ENCODE measurements at places on chromosomes 3 and 15.

- DNase-seq = no peak
Measured at GRCh38 chr15:73983211-73983727, 8.8 kb downstream of the STOML1 start.

DNA sequence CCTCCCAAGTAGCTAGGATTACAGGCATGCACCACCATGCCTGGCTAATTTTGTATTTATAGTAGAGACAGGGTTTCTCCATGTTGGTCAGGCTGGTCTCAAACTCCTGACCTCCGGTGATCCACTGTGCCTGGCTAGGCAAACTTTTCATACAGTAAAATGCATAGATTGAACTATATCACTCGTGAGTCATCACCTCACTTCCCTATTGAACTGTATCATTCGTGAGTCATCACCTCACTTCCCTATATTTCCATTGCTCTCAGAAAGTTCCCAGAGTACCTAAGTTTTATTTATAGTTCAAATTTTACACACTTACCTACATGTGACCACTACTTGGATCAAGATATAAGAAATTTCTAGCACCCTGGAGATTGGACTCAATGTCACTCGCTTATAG lies 73.6 kb upstream of the ACAD9 start:
- DNase-seq = no peak

GRCh38 chr15:90039996-90040395 lies 38.9 kb downstream of the ZNF710 start:
- DNase-seq = no peak

- no peak for DNase-seq
Measured at GRCh38 chr3:64975147-64975546, 287.3 kb upstream of the ADAMTS9 start.

DNA sequence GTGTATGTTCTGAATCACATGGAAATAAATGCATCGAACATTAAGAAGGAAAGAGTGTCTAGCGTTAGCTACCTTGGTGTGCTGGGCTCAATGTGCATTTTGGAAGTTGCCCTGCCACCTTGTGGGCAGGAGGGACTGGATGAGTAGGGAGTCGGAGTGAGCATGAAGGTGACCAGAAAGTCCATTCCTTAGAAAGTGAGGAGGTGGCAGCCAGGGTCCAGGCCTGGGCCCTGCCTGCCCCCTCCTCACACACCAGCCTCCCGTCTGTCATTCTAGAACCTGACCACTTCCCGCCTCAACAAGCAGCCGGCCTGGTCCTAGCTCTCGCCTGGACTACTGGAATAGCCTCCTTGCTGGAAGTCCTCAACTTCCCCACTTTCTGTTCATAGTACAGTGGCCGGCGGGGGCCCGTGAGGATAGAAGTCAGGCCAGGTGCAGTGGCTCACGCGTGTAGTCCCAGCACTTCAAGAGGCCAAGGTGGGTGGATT lies 10.2 kb upstream of the GATA2 start:
- no peak for DNase-seq

- no peak for DNase-seq
Measured at GRCh38 chr15:99850517-99850916, 117.3 kb upstream of the LYSMD4 start.

DNA sequence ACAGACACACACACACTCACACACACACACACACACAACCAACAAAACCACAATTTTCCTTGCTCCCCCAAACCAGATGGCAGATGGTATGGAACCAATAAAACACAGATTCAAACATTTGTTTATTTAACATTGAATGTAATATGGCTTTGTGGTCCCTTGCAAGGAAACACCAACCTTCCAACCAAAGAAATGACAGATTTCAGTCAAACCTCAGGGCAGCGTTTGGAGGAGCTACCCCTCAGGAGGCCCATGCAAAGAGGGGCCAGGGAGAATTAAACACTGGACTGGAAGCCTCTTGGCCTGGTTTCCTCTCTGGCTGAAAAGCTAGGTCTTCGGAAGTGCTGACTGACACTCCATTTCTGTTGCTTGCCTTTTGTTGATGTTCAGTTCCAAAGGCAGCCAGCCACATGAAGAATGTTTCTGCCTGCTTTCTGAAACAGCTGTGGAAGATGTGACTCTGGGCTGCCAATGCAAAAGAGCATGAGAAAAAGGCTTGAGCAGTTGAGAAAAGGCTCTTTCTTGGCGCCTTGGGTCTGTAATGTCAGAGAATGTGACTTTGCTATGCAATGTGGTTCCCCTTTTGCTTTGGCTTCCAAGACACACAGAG lies 296.1 kb downstream of the RPLP1 start:
- DNase-seq = no peak

GRCh38 chr3:23068016-23068728 lies 135.0 kb upstream of the UBE2E2 start:
- no peak for DNase-seq

GRCh38 chr15:74180881-74181602 lies 7.5 kb downstream of the ISLR start:
- no peak for DNase-seq

- no peak for DNase-seq
Measured at GRCh38 chr15:93196135-93196670, 107.2 kb upstream of the RGMA start.

DNA sequence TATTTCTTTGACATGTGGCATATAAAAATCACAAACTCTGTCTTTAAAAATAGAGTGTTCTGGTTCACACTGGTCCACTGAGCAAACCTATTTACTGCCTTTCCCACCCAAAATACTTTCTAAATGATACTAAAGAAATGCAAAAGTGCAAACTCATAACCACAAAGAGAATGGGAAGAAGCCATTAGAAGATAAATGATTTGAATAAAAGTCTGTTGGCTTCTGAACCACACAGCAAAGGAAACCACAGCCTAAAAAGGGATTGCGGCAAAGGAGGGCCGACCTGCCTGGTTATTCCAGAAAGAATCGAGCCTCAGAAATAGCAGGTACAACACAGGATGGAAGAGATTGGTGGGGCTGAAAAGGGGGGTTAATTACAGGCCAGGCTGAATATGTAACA lies 599.5 kb downstream of the FHIT start:
- DNase-seq = no peak

DNA sequence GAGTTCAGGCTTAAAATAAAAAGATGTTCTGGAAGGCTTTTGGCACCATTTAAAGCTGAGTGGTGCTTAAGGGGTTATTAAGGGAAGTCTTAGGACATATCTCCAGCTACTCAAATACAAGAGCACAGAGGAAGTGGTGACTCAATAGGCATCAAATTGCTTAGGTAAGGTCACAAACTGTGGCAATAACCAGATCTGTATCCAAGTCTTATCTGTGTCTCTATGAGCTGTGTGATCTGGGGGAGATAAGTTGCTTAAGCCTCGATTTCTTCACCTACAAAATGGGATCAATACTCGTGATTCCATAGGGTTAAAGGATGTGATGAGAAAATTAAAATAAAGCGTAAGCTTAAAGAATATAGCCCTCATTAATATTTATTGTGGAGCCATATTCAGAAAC lies 7.6 kb downstream of the HDC start:
- no peak for DNase-seq

- no peak for DNase-seq
Measured at GRCh38 chr3:16480861-16481545, 32.5 kb downstream of the RFTN1 start.

DNA sequence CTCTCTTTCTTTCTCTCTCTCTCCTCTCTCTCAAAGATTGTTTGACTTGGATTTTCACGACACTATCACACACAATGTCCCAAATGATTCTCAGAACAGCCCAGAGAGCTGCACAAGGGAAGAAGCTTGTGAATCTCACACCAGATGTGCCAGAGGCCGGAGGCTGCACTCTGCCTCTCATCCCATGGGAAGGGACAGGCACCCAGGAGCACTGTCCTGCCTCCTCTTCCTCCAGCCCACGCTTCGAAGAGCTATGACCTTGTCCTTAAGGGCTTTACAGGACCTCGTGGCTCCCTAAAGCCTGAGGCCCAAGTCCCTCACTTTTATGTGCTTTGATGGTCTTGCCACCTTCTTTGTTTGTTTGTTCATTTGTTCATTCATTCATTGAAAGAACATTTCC lies 267.6 kb downstream of the FAM43A start:
- DNase-seq = no peak

DNA sequence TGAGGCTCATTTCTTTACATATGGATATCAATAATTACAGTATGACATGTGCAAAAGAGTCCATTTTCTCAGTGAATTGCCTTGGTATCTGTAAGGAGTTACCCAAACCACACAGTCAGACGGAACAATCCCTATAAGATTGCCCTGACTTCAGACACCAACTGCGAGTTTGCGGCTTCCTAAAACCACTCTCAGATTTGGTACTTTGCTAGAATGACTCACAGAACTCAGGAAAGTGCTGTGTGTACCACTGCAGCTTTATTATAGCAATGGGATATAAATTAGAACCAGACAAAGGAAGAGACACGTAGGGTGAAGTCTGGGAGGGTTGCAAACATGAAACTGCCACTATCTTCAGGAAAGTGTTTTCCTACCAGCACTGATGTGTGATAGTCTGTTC lies 45.8 kb upstream of the ATP13A3 start:
- no peak for DNase-seq

- DNase-seq = no peak
Measured at GRCh38 chr3:186283096-186283495, 78.9 kb downstream of the DGKG start.

- no peak for DNase-seq
Measured at GRCh38 chr3:114389156-114389555, 95.3 kb downstream of the TIGIT start.

DNA sequence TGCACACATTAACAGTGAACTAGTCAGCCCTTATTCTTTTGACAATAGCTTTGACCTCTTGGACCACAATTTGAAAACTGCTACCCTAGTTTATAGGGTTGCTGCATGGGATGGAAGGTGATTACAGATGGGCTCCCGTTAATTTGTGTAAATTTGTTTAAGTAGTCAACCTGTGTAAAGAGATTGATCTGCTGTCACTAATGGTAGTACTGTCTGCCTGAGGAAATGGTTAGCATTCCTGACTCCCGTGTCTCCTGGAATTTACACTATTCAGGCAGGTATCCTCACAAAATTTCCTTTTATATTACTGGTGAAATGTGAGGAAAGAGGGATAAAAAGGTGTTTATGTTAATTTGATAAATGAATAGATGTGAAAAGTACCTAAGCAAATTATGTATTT lies 15.3 kb upstream of the EBLN2 start:
- DNase-seq = no peak

DNA sequence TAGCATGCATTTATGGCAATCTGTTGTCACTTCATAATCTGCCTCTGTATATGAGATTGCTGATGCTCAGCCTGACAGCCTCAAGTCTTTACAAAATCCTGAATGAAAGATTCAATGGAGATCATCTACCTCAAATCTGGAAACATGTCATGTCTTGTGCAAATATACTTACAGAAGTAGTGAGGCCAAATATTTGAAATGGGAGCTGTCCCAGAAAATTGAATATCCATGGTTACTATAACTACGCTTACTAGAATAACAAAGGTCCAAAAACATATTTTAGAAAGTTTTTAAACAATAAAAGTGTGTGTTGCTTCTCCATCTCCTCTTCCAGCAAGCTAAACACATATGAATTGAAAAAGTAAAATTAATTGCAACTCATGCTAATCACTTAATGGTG lies 133.2 kb upstream of the DPH6 start:
- no peak for DNase-seq

DNA sequence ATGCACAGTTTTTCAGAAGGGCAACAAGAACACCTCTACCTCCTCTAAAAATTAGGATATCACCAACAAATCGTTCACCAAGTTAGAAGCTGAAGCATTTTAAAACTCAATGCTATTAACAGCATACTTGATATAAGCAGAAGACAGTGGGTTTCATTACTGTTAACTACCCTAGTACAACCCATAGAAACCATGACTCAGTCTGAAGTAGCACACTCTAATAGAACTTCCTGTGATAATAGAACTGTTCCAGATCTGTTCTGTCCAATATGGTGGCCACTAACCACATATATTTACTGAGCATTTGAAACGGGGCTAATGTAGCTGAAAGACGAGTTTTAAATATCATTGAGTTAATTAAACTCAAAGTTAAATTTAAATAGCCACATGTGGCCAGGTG lies 1075.6 kb downstream of the FHIT start:
- DNase-seq = no peak

DNA sequence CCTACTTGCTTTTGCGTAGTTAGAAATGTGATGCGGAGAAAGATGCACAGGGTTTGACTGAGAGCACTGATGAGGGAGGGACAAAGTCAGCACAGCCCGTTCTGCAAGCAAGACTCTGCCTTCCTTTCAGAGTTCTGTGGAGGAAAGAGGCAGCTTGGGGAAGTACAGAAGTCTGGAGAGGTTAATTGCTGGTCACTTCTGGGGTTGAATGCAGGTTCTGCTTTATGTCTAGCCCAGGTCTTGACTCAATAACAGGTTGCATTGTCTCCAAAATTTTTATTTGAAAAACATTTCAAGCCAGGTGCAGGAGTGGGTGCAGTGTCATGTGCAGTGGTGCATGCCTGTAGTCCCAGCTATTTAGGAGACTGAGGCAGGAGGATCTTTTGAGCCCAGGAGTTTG lies 461.7 kb downstream of the NR2F2 start:
- DNase-seq = no peak

GRCh38 chr3:117550766-117551165 lies 841.2 kb downstream of the TUSC7 start:
- DNase-seq = no peak

DNA sequence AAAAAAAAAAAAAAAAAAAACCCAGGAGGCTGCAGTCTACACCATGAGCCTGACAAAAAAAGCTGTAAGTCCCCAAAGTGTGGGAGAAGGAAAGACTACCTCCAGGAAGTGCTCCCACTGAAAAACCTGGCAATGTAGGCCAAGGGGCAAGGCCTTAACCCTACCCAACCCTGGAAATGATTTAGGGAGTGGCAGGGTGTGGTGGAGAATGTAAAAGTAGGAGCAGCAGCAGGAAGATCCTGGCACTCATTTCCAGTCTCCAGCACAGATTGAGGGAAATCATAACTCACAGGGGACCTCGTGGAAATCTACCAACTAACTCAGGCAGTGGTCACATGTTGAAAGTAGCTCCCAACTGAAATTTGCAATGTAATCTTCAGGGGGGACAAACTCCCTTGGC lies 839.5 kb downstream of the EPHA3 start:
- DNase-seq = no peak

- DNase-seq = no peak
Measured at GRCh38 chr3:64687781-64688604, at the start of gene ADAMTS9. TSS of gene ADAMTS9 (minus strand) at chr3:64688000. CDS start at chr3:64687657, 343 bp downstream.

Measured in hematopoietic multipotent progenitor cell treated with erythropoietin and hydrocortisone succinate and interleukin-3 and kit ligand, for 17 days (in vitro differentiated cells).